Naive B cell (primary cell): ENCODE measurements at places on chromosomes 4 and X.

- H3K27ac ChIP-seq, result no peak overlapping the region
- no peaks in the 10 kb centered on the region for H3K4me1 ChIP-seq
- DNase-seq, result no peak
- no peaks in the 10 kb centered on the region for H3K27me3 ChIP-seq
- no peak overlapping the region for H3K4me3 ChIP-seq
Observed at GRCh38 chrX:79604364-79604763, 237.2 kb upstream of the ITM2A start.

- peaks cover 35% of the 10 kb centered on the region for H3K36me3 ChIP-seq
- DNase-seq, result no peak
- no peaks in the 10 kb centered on the region for H3K27me3 ChIP-seq
- H3K27ac ChIP-seq, result no peak overlapping the region
- no peak overlapping the region for H3K4me3 ChIP-seq
Observed at GRCh38 chr4:85986266-85986665, 373.6 kb downstream of the MAPK10 start.

- no peaks in the 10 kb centered on the region for H3K27me3 ChIP-seq
- H3K27ac ChIP-seq, result no peak overlapping the region
- DNase-seq, result no peak
Observed at GRCh38 chrX:44040406-44040805, 67.2 kb upstream of the NDP start.

DNA sequence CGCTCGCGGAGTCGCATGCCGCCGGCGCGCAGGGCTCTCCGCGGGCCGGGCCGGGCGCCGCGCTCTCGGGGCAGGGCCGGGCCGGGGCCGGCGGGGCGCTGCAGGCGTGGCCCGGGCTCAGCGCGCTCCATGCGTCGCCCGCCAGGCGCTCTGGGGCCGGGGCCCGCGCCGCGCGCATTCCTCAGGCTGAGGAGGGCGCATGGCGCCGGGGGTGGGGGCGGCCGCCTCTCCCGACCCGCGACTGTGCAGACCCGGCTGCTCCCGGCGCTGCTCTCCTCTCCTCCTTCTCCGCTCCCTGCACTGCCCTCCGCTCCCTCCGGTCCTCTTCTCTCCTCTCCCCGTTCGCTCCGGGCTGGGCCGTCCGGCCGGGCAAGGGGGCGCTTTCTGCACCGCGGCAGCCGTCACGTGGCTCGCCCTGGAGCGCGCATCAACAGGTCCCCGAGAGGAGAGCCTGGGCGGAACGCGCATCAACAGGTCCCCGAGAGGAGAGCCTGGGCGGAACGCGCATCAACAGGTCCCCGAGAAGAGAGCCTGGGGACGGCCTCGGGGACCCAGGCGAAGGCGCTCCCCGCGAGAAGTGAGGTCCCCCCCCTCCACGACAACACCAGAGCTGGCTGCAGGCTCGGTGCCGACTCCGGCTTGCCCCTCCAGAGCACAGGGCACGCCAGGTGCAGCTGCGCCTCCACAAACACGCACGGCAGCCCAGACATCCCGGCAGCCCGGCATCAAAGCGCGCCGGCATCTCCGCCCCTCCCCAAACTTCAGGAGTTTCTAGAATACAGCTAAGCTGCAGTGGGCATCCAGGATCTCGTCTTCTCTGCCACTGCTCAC, 12.9 kb downstream of the PPP2R3B start:
- peaks cover 32% of the 10 kb centered on the region for H3K27me3 ChIP-seq
- H3K4me1 ChIP-seq, result peaks cover 33% of the 10 kb centered on the region
- no peak overlapping the region for H3K27ac ChIP-seq
- no peaks in the 10 kb centered on the region for H3K36me3 ChIP-seq
